ENCODE measurements at places on chromosomes 2 and 18. TPM values are rescaled to one million over a fixed set of nuclear protein-coding genes. Genes with fewer than 3 reads are reported as not detected.

MC2R gene
- total RNA-seq = not detected

KCNG3 gene
- total RNA-seq = not detected

CNTNAP5 gene
- not detected for total RNA-seq

INO80D gene
- 12.9 TPM for total RNA-seq

MBD1 gene
- total RNA-seq = 114 TPM

CERKL gene
- total RNA-seq = 0.14 TPM

FNDC4 gene
- total RNA-seq = 14.0 TPM

IL1RN gene
- not detected for total RNA-seq

GPR55 gene
- total RNA-seq = under 0.01 TPM

SERPINB8 gene
- 42.7 TPM for total RNA-seq

SLC9A4 gene
- not detected for total RNA-seq

KCMF1 gene
- total RNA-seq = 75.9 TPM

CLEC4F gene
- total RNA-seq = not detected

TCF4 gene
- 26.7 TPM for total RNA-seq

RIT2 gene
- total RNA-seq = not detected

CPO gene
- total RNA-seq = not detected

TRABD2A gene
- 1.8 TPM for total RNA-seq

KIF5C gene
- 0.14 TPM for total RNA-seq

KRTCAP3 gene
- total RNA-seq = not detected
